Endodermal cell (in vitro differentiated cells): ENCODE measurements at places on chromosomes 5 and 9. TPM values are rescaled to one million over a fixed set of nuclear protein-coding genes. Genes with fewer than 3 reads are reported as not detected.

GRCh38 chr5:68315679-68316271 lies 100.2 kb downstream of the PIK3R1 start:
- no peak for DNase-seq

MED27 gene
- total RNA-seq = 29.8 and 31.3 TPM in 2 replicates

TUT7 gene
- 31.4 to 38.3 TPM (median 36.2 TPM) in 3 replicates for total RNA-seq

GRCh38 chr5:176432707-176433106 lies 15.5 kb upstream of the FAF2 start:
- DNase-seq = no peak

HSDL2 gene
- 29.1 to 33.4 TPM (median 30.6 TPM) in 3 replicates for total RNA-seq

GRCh38 chr9:133608889-133609288 lies 300 bp downstream of the FAM163B start:
- no peak for DNase-seq

GRCh38 chr9:117869287-117869686 lies 165.1 kb downstream of the TLR4 start:
- no peak for DNase-seq

PPP2R2B gene
- 0.80 to 3.5 TPM (median 3.3 TPM) in 3 replicates for total RNA-seq

- no peak for DNase-seq
Measured at GRCh38 chr9:98180996-98181395, 11.4 kb downstream of the CORO2A start.

DNA sequence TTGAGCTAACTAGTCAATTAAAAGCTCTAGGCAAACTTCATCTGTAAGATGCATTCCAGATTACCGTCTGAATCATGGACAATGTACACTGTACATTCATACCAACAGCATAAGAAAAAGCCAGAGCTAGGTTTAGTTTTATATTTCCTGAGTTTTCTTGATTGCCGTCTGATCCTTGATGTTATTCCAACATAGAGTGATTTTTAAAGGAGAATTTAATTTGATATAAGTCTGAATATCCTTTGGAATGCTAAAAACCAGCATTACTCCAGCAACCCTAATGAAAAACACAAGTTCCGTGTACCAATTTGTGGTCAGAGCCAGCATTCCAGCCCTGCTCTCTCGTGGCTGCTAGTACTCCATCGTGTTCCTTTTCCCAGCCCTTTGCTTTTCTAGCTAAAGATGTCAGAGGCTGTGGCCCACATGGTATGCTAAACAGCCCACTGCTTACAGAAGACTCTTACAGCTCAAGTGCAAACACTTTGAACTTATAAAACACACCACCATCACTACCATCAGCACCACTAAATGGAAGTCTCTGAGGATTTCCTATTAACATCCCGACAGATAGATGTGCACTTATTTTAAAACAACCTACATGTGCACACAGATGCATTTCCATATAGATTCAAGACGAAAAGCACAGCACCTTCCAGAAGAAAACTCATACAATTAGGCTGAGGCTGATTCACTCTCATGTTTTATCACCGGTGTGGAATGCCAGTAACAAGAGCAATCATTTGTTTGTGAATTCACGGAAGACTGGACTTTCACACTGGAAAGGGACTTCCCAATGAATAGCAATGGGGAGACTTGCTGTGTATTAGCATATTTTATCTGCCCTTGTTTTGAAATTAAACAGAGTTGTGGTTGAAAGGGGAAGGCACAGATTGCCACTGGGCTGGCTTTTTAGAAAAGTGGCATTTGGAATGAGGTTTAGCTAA lies 246.9 kb upstream of the GAS1 start:
- DNase-seq = no peak

GRCh38 chr5:66959653-66960052 lies 236.9 kb downstream of the CD180 start:
- DNase-seq = no peak

DNA sequence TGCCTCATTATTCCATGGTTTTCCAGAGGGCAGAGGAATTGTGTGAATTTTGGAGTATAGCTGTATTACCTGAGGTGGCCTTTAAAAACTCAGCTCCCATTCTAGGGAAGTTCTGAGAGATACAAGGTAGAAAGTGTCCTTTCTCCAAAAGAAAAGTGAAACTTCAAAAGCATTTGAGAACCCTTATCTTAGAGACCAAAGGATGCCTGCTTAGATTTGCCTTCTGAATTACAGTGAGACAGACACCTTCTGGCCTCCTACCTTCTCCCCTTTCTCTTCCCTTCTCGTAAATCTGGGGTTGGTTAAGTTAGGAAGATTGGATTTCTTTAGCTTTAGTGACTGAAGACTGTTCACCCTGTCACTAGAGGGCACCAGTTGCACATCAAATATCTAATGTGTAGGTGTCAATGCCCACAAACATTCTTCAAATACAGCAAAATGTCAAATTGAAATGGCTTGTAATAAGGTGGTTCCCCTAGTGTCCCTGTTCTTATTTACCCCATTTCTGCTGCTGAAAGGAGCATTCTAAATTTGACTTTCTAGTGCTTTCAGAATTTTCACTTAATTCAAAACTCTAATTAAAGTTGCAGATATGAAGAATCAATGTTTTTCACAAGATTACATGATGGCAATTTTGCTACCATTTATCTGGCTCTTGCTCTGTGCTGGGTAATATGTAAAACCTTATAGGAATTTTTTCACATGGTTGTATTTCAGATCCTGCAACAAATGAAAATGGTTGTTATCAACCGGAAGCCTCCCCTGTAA lies 46.7 kb downstream of the PRRC1 start:
- DNase-seq = peak; percentile 71

- DNase-seq = no peak
Measured at GRCh38 chr9:86494644-86495111, 140.5 kb upstream of the TUT7 start.

GRM6 gene
- total RNA-seq = not detected in 2 replicates

GRCh38 chr9:121325387-121325786 lies 44.7 kb downstream of the STOM start:
- no peak for DNase-seq

- no peak for DNase-seq
Measured at GRCh38 chr5:151580239-151580638, 10.9 kb downstream of the FAT2 start.

DNA sequence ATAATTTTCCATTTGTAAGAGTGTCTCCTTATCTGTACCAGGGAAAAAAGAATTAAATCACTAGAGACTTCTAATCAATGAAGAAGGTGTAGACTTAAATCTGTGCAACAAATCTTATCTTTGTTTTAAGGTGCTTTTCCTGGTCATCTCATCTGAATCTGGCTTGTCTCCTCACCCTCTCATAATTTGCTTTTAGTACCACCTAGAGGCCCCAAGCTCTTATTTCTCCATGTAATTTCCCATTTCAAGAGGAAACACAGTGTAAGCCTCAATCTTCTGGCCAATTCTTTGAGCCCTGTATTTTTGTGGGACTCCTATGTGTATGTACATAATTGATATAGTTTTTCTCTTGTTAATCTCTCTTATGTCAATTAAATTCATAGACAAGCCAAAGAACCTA lies 1975.3 kb upstream of the CDH6 start:
- no peak for DNase-seq

- no peak for DNase-seq
Measured at GRCh38 chr9:133166392-133166791, 2.7 kb upstream of the GBGT1 start.

DNA sequence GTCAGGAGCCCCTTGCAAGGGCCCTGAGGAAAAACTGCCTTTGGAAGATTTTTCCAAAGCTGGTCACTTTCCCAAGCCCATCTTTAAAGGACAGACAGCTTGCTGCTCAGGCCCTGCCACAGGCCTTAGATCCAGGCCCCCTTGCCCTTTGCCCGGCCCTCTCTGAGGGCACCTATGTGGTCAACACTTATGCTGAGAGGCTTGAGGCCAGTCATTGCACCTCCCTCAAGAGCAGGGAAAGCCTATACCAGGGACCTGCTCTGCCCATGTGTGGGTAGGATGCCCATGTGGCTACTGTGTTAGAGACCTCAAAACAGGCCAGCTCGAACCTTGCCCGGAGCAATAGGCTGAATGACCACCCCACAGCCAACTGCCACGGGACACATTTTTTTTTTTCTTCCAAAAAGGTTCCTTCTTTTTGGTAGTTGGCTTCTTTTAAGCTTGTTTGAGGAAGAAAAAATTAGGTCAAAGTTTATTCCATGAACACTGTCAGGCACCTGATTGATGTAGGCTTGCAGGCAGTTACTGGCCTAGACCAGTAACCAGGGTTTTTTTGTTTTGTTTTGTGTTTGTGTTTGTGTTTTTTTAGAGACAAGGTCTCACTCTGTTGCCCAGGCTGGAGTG lies 3.8 kb downstream of the TCF7 start:
- DNase-seq = no peak

DNA sequence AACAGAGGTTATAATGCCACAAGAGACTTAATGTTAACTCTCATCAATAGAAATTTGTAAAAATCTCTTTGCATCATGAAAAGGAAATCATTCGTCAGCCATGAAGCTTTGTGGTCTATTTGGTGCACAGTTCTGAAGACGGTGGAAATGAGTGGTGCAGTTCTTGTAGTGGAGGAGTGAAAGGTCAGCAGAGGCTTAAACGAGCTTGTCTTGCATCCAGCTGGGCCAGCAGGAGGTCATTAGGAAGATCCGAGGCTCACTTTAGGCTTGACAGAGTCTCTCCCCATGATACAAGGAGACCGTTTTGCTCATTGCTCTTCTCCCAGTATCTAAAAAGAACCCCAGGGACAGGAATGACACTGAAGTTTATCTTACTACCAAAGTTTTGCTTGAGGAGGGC lies 440.8 kb downstream of the BNC2 start:
- peak; percentile 62 for DNase-seq

- DNase-seq = no peak
Measured at GRCh38 chr5:138873466-138874221, 1.5 kb downstream of the LRRTM2 start.

GRCh38 chr5:163221581-163221980 lies 215.8 kb upstream of the CCNG1 start:
- DNase-seq = no peak

SHB gene
- 14.1 to 30.8 TPM (median 28.1 TPM) in 3 replicates for total RNA-seq

- no peak for DNase-seq
Measured at GRCh38 chr5:69374911-69375446, 5.4 kb downstream of the RAD17 start.

GRCh38 chr9:81411961-81412360 lies 277.4 kb downstream of the TLE1 start:
- no peak for DNase-seq

DNA sequence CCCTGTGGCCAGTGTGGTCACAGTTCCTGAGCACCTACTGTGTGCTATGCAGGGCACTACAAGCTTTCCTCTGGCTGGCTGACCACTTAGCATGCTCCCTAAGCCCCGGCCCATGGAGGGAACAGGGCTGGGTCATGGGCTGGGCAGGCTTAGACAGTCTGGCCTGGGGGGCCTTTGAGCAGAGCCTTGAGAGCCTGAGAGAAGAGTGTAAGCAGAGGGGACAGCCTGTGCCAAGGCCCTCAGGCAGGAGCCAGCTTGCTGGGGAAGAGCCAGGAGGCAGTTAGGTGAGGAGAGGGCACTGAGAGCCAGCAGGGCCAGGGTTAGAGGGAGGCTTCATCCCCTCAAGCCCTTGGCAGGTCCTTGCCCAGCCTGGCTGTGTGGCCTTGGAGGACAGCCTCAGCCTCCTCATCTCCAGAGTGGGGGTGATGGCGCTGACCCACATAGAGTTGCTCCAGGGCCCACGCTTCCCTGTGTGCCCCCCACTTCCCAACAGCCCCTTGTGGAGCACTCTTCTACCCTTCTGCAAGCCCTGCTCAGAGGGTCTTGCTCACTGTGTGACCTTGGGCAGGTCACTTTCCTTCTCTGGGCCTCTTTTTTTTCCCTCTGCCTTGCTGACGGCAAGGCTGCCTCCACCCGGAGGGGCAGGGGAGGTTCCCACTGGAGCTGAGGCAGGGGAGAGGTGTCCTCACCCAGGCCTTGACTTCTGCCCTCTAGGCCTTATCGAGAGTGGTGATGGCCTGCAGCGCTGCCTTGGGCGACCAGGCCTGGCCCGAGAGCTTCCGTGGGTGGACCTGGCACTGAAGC lies 107.1 kb downstream of the PHF2 start:
- peak; percentile 41 for DNase-seq

DNA sequence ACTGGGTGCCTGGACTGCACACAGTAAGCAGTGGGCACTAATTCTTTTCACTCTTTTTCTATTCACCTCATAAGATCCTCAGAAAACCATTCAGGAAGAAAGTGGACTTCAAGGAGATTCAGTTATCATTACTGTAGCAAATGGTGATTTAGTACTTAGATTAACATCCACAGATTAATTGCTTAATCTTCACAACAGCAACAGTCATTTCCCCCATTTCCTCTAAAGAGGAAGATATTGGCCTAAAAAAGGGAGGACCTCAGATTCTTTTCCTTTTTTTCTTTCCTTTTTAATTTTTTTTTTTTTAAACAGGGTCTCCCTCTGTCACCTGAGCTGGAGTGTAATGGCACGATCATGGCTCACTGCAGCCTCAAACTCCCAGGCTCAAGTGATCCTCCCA lies 64.4 kb downstream of the AUH start:
- no peak for DNase-seq

SMIM32 gene
- 0.15 and 0.18 TPM in 2 replicates for total RNA-seq

DNA sequence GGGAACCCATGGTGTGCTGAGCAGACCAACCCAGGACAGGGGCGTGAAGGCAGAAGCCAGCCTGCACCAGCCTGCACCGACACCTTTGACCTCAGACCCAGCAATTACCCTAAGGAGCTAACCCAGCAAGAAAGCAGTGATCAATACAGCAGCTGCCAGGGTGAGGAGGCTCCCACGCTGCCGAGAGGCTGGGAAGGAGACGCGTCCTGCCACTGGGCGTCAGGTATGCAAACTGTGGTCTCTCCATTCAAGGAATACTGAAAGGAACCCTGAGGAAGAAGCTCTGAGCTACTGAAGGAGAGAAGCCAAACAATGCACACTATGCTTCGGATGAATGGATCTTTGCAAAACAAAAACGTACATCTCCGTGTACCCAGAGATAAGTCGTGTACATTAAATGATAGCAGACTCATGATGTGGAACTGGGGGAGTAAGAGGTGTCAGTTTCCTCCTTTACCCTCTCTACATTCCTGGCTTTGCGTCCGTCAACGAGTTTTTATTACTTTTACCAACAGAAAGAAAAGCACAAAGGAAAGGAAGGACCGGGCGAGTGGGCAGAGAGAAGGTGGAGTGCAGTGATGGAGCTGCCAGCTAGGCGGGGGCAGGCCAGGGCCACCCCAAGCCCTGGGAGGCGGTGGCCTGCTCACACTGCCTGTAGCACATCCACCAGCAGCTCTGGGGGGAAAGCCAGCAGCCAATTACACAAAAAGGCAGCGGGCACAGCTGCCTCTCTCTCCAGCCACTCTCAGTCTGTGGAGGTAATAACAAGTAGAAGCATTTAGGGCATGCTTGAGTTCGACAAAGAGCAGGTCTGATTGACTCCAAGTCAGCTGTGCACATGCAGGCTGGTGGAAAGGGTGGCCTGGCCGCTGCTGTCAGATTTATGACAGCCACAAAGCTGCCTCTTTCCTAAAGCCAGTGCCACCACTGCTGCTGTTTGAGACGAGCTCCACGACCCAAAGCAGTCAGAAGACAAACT lies 29.3 kb downstream of the RASGEF1C start:
- DNase-seq = no peak

GRCh38 chr9:97365634-97366033 lies 46.3 kb upstream of the TDRD7 start:
- no peak for DNase-seq

PHF24 gene
- 1.9 TPM in 2 replicates for total RNA-seq

- DNase-seq = no peak
Measured at GRCh38 chr5:139997276-139997675, 45.8 kb downstream of the NRG2 start.
